Activated CD8-positive, alpha-beta T cell treated with anti-CD3 and anti-CD28 coated beads for 36 hours (primary cell): ENCODE measurements at places on chromosomes 12 and 14. TPM values are rescaled to one million over a fixed set of nuclear protein-coding genes. Genes with fewer than 3 reads are reported as not detected.

DCAF11 gene
- 63.9 TPM for total RNA-seq

BMP4 gene
- total RNA-seq: not detected

TMCC3 gene
- total RNA-seq: 0.11 TPM

SLC17A8 gene
- not detected for total RNA-seq

SLC2A14 gene
- total RNA-seq: 0.29 TPM

SLC25A47 gene
- total RNA-seq: not detected

RALGAPA1 gene
- 26.5 TPM for total RNA-seq

MAX gene
- 92.6 TPM for total RNA-seq

ERGIC2 gene
- total RNA-seq: 101 TPM

RPAP3 gene
- total RNA-seq: 42.0 TPM

PCED1B gene
- total RNA-seq: 119 TPM

ZFHX2 gene
- 1.0 TPM for total RNA-seq

TPPP2 gene
- total RNA-seq: not detected

PLXNC1 gene
- total RNA-seq: 9.5 TPM

KCNC2 gene
- not detected for total RNA-seq
